ENCODE measurements at places on chromosomes 5 and 9.

DNA sequence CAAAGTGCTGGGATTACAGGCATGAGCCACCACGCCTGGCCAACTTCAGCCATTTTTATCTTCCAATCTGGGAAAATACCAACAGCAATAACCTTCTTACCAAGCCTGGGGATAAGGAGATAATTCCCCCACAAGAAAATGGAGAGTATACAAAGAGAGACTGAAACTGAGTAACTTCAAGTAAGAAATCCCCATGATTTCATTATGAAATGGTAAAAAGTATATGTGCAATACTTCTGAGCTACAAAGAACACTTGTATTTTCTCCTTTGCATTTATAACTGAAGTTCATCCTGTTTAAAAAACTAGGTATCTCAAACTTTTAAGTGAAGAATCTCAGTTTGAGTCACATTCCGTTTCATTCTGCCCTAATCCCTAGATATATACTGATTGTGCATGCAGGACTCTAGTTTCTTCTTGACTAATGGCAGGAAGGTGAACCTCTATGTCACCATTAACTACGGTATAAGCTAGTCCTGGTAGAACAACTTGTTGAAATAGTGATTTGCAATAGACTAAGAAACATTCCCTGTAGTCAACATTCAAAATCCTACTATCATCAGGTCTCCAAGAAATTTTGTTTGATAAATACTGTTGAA, 2071.4 kb downstream of the MAT2B start:
- DNase-seq, result no peak

DNA sequence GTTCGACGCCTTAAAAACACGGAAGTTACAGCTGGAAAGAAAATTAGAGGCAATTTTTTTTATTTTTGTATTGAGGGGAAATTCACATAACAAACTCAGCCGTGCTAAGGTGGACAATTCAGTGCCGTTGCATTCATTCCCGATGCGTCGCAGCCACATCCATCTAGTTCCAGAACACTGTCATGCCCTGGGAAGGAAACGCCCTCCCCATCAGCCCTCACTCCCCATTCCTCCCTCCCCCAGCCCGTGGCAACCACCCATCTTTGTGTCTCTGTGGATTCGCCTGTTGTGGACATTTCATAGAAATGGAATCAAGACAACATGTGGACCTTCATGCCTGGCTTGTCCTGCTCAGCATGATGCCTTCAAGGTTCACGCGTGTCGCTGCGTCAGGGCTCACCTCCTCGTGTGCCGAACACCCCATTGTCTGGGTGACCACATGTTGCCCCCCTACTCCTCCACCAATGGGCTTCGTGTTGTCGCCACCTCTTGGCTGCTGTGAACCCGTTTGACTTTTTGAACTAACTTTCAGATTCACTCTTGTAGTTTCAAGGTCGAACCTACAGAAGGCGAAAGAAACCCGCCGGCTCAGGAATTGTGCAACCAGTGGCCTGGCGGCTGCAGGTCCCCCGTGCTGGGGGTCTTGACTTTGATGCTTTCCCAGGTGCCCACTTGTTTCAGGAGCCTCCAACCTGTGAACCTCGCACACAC, 17.4 kb upstream of the CAMSAP1 start:
- DNase-seq, result no peak

DNA sequence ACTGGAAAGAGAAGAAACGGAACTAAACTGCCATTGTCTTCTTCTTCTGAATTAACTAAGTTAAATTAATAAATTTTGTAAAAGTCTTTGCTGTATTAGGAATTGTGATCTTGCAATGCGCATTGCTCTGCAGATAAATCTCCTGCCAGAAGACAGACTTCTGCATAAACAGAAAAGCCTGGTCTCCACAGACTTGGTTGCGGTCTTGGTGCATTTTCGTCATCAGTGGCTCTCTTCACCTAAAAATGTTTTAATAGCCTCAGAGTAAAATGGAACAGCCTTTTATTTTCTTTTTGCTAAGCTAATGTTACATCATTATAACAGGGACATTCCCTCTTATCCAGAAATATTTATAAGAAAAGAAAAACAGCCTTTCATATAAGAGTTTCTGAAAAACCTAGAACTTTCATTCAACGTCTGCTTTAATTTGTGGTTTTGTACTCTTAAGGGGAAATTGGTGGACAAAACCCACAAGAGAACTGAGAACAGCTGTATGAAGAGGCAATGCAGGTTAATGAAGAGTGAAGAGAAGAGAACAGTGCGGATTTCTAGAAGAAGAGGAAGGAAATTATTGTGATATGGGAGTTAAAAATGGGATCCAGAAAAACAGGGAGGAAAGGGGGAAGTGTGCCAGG, 10.1 kb downstream of the IFNA5 start:
- peak; percentile 15 for DNase-seq

- peak; percentile 59 for DNase-seq
Measured at GRCh38 chr5:150801117-150801927, 22.8 kb downstream of the SMIM3 start.

DNA sequence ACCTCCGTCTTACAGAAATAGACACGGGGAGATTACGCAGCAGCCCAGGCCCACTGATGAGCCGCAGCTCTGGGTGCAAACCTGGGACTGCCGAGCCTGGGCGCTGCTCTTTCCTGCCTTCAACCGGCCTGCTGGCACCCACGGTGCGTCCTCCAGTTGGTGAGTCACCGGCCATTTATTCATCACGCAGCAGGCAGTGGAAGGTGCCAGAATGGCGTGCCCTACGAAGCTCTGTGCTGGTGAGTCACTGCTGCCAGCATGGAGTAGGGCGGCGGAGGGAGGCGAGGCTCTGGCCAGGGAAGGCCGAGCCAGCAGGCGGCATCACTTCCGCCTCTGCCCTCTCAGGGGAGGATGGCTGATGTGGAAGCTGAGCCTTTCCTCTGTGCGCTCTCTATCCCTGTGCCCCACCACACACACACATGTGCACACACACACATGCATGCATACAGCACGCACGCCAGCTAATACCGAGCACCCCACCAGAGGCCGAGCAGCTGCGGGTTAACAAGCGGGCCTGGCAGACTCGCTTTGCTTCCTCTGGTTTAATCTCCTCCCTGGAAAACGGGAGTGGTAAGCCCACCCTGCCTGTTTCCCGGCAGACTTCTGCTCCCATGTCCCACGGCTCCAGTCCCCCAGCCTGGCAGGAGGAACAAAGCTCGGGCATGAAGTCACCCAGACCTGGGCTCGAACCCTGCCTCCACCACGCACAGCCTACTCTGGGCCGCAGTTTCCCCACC, 39.2 kb downstream of the OLFM1 start:
- DNase-seq, result no peak

DNA sequence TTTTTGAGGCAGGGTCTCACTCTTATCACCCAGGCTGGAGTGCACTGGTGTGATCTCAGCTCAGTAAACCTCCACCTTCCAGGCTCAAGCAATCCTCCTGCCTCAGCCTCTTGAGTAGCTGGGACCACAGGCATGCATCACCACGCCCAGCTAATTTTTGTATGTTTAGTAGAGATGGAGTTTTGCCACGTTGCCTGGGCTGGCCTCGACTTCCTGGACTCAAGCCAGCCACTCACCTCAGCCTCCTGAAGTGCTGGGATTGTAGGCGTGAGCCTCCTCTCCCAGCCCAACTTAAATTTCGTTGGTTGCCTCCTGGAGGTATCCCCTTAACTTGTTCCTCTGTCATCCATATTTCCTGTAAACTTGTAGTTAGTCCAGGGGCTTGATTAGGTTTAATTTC, 47.2 kb downstream of the RAB24 start:
- no peak for DNase-seq

GRCh38 chr5:92543201-92543600, 1037.8 kb downstream of the NR2F1-AS1 start:
- DNase-seq, result no peak

GRCh38 chr5:161697001-161697400, 11.5 kb downstream of the GABRA6 start:
- DNase-seq, result no peak

DNA sequence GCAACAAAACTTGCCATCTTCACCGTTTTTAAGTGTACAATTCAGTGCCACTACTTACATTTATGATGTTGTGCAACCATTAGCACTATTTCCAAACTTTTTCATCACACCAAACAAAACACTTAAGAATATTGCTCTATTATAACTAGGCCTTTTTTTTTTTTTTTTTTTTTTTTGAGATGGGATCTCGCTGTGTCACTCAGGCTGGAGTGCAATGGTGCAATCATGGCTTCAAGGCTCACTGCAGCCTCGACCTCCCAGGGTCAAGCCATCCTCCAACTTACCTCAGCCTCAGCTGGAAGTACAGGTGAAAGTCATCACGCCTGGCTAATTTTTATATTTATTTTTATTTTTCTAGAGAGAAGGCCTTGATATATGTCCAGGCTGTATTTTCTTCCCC, 22.3 kb upstream of the LMNB1 start:
- peak; percentile 38 for DNase-seq

GRCh38 chr5:146507428-146507827, 8.6 kb downstream of the GPR151 start:
- DNase-seq, result no peak

GRCh38 chr9:134378901-134379338, 52.7 kb downstream of the RXRA start:
- DNase-seq, result no peak

GRCh38 chr9:122420315-122420714, 49.5 kb downstream of the PTGS1 start:
- no peak for DNase-seq

DNA sequence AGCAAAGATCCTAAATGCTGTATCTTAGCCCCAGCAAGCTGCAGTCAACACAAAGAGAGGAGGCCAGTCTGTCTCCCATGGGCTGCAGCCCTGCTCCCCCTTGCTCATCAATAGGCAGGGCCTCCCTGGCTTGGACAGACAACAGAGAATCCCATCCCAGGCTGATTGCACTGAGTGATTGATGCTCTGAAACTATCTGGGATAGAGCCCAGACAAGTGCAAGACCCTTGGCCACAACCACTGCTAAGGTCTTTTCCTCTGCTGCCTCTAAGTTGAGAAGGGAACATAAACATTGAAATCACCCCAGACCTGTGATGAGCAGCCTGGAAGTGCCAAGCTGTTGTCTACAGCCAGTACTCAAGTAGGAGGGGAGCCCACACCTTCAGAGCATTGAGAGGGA, 661.0 kb upstream of the CDH18 start:
- no peak for DNase-seq

DNA sequence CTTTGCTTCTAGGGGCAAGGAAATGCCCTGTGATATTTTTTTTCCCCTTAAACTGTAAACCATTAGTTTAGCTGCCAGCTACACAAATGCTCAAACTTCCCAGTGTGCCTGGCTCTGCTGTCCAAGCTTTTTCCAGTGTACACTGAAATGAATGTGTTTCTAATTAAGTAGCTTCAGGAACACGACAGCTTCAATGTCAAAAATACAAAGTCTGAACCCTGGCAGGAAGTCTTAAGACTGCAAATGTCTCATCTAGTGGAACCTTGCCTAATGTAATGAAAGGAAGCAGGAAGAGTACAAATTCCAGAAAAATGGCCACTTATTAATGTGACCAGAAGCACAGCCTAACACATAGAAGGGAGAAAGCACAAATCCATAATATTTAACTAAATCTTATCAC, 255.2 kb downstream of the CRB2 start:
- DNase-seq, result no peak

DNA sequence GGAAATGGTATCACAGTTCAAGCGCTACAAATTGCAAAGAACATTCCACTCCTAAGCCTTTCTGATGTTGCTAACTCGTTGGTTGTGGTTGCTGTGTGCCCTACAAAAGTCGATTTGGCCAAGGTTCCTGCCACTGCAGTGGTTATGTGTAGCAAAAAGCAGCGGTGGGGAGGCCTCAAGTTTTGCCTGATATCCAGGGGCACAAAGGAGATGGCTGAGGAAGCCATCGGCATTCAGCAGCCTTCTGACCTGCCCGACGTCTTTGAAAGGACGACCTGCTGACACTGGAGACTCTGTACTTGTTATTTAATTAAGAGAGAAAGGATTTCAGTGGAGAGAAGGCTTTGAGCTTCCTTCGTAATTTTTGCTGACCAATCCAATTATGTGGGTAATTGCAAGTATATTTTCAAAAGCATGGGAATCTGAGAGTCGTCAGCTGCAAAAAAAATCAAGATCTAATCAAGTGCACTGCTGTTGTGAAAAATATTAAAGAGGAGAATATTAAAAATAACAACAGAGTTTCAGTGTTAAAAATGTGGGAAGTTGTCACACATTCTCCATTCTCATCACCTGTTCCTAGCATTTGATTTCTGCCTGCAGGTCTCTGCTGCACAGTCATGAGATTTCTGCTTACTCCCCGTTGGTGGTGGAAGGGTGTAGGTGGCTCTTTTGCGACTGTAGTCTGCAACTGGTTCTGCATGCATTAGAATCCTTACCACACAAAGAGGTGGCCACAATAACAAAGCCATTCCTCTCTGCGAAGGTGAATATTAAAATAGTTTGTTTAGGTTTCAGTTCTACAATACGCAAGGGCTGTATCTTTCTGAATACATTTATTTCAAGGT, 319.2 kb downstream of the IRX2 start:
- DNase-seq, result no peak

- DNase-seq, result no peak
Measured at GRCh38 chr5:56717253-56717987, 97.9 kb upstream of the MAP3K1 start.

GRCh38 chr5:151497391-151498002, 50.1 kb downstream of the SLC36A1 start:
- peak; percentile 35 for DNase-seq

- no peak for DNase-seq
Measured at GRCh38 chr5:151108566-151108965, 27.7 kb upstream of the TNIP1 start.

DNA sequence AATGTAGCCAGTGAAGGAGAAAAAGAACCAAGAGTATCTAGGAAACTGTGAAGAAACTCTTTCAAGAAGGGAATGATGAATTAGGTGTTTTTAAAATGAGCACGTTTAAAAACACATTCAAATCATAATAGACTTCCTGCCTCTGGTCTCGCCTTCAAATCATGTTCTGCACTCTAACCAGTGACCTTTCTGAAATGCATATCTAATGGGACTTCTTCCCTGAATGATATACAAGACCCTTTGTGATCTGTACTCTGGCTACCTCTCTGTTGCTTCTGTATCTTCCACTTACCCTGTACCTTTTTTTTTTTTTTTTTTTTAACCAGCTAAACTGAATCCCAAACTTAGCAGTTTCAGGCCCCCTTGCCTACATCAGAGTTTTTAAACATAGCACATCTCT, 19.5 kb downstream of the SRFBP1 start:
- no peak for DNase-seq

Measured in suppressor macrophage (primary cell).